ENCODE measurements at places on chromosomes 4 and X.
A peak's percentile ranks its signal among the peaks of the same experiment; 100 is the strongest.

DNA sequence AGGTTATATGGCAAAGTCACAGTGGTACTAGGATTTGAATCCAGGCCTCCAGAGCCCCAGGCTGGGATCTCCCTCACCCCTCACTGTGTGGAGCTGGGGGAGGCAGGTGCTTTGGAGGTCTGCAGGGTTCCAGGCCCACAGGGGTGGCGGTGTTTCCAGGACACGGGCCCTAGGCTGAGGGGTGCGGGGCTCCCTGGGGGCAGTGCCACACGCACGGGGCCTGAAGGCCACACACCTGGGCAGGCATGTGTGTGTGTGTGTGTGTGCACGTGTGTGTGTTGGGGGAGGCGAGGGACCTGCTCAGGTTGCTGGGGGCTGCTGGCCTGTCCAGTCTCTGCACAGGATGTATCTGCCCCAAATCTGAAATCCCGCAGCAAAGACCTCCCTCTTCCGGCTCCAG is 18.8 kb downstream of the SH3TC1 start:
- DNase-seq = no peak

GRCh38 chrX:43641691-43642090 is 14.4 kb upstream of the MAOA start:
- no peak for DNase-seq

DNA sequence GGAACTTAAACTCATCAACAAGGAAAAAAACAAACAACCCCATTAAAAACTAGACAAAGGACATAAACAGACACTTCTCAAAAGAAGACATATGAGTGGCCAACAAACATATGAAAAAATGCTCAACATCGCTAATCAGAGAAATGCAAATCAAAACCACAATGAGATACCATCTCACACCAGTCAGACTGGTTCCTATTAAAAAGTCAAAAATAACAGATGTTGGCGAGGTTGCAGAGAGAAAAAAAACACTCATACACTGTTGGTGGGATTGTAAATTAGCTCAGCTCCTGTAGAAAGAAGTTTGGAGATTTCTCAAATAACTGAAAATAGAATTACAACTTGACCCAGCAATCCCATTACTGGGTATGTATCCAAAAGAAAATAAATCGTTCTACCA is 28.7 kb downstream of the APLN start:
- DNase-seq = no peak

DNA sequence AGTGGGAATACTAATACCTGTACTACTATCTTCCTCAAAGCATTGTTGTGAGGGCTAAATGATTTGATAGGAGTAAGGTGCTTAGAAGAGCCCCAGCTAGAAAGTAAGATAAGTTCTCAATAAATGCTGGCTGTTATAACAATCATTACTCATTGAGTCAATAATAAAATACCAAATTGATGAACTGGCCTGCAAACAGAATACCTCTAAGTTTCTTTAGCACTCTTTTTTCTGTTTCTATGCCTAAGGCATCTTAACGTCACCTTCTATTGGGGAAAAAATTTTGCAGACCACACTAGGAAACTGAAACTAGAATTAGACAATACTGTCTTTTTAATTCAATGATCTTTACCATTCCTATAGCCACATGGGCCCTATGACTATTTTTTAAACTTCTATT is 1.2 kb downstream of the CLTRN start:
- DNase-seq = no peak

GRCh38 chrX:9340598-9341290 is 124.1 kb upstream of the TBL1X start:
- peak; percentile 41 for DNase-seq

Measured in Jurkat, Clone E6-1 (cell line).